ENCODE measurements at places on chromosomes 4 and X.

DNA sequence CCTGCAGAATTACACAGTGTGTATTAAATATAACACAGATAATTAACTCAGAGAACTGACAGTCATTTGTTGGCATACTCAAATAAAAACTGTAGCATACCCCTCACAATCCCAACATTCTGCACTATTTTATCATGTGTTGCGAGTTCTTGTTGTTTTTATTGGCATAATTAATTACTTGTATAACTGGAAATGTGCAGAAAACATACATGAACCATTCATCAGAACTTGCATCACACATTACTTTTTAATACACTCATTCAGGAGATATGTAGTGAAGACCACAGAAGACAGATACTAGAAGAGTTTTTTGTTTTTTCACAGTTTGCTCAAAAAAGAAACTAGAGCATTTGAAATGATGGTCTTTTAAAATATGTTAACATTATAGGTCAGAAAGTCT, 74.6 kb upstream of the NEIL3 start:
- peak; percentile 48 for DNase-seq

GRCh38 chr4:2291705-2292645, 30.1 kb upstream of the MXD4 start:
- DNase-seq, result no peak

DNA sequence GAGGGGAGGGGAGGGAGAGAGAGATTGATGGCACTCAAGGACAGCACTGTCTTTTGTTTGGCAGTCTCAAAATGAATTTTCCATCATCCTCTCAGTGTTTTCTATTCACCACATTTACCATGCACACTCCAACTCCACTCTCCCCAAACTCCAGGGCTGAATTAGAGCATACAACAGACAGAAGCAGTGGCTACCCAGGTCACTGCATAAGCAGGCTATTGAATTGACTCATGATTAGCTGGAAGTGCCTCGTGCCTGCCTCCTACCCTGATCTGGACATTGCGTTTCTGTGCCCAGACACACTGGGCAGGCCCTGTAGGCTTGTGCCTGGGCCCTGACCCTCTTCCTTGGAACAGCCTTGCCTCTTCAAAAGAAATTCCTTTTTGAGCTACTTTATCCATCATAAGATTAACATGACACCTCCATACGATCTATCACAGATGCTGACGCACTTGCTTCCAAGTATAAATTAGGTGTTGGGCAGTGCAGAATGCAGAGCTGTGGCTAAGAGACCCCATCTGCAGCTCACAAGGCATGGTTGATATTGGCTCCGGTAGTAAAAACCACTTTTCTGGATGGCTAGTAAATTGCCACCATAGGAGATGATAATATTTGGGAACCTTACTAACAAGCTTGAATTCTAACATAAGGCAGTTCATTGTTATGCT, 752.9 kb downstream of the RPA4 start:
- no peak for DNase-seq

- no peak for DNase-seq
These were observed 111.7 kb downstream of the AMER1 start for GRCh38 chrX:64093761-64094160.

DNA sequence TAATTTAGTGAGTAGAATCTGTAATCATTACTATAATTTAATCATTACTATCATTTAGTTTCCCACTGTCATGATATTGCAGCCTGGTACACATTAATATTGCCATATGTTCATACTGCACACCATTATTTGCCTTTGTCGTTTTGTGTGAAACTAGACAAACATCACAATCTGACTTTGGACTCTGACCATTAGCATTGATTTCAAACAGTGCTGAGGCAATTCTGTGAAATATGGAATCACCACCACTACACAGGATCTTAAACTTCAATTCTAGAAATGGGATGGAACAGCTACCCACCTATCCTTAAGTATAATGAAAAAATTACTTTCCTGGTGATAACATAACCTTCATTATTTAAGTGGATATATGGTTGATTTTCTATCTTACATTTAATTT, 98.3 kb downstream of the SORBS2 start:
- no peak for DNase-seq

- DNase-seq, result no peak
These were observed 1531.2 kb downstream of the STIM2 start for GRCh38 chr4:28391877-28392276.

DNA sequence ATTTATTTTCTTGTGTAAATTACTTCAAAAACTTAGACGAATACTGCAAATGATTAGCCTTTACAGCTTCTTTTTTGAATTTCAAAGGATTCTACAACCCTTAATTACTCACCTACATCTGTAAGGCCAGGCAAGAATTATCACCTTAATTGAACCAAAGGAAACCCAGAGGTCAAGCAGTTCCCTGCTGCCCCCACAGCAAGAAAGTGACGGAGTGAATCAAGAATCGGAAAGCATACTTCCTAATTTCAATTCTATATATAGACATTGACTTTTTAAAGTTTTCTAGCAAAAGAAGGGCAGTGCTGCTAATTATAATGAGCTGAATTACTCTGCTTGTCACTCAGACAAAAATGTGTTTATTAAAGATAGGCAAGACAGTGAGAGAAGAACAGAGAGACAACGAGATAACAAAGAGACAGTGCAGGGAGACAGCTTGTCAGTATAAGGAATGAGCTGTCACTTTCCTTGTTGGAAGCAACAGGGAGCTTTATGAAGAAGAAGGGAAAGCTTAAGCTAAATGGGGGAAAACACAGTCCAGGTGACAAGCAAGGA, 47.5 kb upstream of the SPANXN4 start:
- DNase-seq, result no peak
